ENCODE measurements at places on chromosomes 13 and 19. TPM values are rescaled to one million over a fixed set of nuclear protein-coding genes. Genes with fewer than 3 reads are reported as not detected.

DNA sequence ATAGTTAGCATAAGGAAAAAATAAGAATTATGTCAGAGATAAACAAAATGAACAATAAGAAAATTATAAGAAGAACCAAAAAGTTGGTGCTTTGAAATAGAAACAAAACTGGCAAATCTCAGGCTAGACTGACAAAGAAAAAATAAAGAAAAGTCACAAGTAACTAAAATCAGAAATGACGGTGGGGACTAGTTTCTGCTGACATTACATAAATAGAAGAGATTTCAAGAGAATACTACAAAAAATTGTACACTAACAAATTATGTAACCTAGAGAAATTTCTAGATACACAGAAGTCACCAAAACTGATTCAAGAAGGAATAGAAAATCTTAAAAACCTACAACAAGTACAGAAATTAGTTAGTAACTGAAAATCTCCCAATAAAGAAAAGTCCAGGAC, 355.6 kb upstream of the SGCG start:
- no peak overlapping the region for H3K4me3 ChIP-seq
- no peaks in the 10 kb centered on the region for H3K36me3 ChIP-seq
- H3K27ac ChIP-seq, result no peak overlapping the region
- no peaks in the 10 kb centered on the region for H3K4me1 ChIP-seq

DNA sequence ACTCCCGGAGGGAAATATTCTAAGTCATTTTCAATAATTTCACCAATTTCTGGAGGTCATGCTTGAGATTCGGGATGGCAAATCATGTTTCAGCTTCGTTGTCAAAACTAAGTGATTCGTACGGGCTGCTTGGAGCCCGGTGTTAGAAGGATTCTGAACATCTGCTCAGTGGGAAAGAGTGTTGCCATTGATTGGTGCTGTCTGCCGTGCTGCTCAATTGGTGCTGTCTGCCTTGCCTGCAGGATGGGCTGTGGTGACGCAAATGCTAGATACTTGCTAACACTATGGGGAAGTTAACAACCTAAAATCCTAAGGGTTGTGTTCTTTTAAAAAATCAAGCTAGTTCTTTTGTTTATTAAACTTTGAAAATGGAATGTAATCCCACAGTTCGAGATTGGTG, 17.3 kb upstream of the CACNG8 start:
- H3K27ac ChIP-seq, result no peak overlapping the region
- no peak overlapping the region for H3K4me3 ChIP-seq
- DNase-seq, result no peak
- H3K4me1 ChIP-seq, result no peaks in the 10 kb centered on the region
- H3K27me3 ChIP-seq, result peaks cover 9% of the 10 kb centered on the region
- H3K36me3 ChIP-seq, result no peaks in the 10 kb centered on the region

GRCh38 chr19:33879818-33880575, 83.3 kb downstream of the KCTD15 start:
- H3K27ac ChIP-seq, result peak overlapping the region; percentile 13
- no peak overlapping the region for H3K4me3 ChIP-seq
- DNase-seq, result peak; percentile 39
- no peaks in the 10 kb centered on the region for H3K27me3 ChIP-seq
- no peaks in the 10 kb centered on the region for H3K36me3 ChIP-seq

DNA sequence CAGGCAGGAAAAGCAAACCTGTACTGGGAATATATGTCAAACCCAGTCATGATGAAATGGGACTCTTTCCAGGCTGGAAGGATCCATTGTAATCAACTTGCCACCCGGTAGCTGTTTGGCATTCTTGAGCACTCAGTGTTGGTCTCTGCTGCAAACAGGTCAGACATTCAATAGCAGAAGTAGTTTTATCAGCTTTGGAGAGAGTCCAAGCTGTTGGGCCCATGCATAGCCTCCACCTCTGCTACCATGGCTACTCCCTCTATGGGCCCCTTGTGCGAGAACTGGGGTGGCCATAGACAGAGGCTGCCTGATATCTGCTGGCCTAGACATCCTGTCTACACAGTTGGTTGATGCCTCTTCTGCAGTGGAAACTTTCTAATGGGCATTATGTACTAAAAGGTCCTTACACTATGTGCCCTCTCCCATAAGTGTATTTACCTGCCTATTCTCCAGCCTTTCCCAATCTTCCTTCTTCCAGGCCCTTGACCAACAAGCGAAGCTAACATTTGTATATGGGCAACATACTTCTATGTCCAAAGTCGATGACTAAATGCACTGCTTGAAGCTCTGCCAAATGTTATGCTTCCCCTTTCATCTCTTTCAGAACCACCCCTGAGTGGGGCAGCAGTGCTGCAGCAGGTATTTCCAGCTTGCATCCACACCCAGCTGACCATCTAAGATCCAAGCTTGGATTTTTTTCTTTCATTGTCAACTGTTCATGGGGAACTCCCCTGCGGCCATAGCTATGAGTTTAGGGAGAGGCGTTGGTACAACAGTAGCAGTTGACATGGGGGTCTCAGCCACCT, 5.3 kb upstream of the RNF6 start:
- no peaks in the 10 kb centered on the region for H3K27me3 ChIP-seq
- no peak overlapping the region for H3K4me3 ChIP-seq
- no peak for DNase-seq
- no peaks in the 10 kb centered on the region for H3K4me1 ChIP-seq
- H3K27ac ChIP-seq, result no peak overlapping the region

Gene KLK2
- total RNA-seq, result 11.0 TPM
